ENCODE measurements at places on chromosomes 2 and 18. TPM values are rescaled to one million over a fixed set of nuclear protein-coding genes. Genes with fewer than 3 reads are reported as not detected.

GRCh38 chr18:24586662-24587360 is 126.4 kb downstream of the HRH4 start:
- no peak for DNase-seq

PKDCC gene
- 74.7 TPM for total RNA-seq

HOXD8 gene
- 1.1 TPM for total RNA-seq

COBLL1 gene
- 15.0 TPM for total RNA-seq

NEU2 gene
- total RNA-seq, result not detected

- DNase-seq, result no peak
Measured at GRCh38 chr2:212773808-212774339, 235.3 kb upstream of the ERBB4 start.

- no peak for DNase-seq
Measured at GRCh38 chr2:98917031-98917471, 19.0 kb downstream of the CRACDL start.

DNA sequence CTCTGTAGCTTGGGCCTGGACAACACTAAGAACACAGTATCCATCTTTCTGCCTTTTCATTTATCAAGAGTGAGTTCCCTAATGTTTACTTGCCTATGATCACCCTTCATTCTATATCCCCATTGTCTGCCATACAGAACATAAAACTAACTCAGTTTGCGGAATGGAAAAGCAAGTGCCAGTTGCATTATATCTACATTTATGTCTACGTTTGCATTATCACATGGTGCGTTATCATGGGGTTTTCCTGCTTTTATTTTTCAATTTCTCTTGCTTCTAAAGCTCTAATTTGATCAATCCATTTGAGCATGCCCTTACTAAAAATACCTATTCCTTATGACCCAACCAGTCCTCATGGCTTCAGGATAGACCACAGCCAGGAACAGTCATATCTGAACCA is 421.6 kb upstream of the VWC2L start:
- no peak for DNase-seq

ARHGAP25 gene
- total RNA-seq, result 5.2 TPM

MAP3K19 gene
- not detected for total RNA-seq

GRCh38 chr2:45390441-45390840 is 220.6 kb downstream of the SRBD1 start:
- no peak for DNase-seq
